ENCODE measurements at places on chromosomes 13 and 19.

DNA sequence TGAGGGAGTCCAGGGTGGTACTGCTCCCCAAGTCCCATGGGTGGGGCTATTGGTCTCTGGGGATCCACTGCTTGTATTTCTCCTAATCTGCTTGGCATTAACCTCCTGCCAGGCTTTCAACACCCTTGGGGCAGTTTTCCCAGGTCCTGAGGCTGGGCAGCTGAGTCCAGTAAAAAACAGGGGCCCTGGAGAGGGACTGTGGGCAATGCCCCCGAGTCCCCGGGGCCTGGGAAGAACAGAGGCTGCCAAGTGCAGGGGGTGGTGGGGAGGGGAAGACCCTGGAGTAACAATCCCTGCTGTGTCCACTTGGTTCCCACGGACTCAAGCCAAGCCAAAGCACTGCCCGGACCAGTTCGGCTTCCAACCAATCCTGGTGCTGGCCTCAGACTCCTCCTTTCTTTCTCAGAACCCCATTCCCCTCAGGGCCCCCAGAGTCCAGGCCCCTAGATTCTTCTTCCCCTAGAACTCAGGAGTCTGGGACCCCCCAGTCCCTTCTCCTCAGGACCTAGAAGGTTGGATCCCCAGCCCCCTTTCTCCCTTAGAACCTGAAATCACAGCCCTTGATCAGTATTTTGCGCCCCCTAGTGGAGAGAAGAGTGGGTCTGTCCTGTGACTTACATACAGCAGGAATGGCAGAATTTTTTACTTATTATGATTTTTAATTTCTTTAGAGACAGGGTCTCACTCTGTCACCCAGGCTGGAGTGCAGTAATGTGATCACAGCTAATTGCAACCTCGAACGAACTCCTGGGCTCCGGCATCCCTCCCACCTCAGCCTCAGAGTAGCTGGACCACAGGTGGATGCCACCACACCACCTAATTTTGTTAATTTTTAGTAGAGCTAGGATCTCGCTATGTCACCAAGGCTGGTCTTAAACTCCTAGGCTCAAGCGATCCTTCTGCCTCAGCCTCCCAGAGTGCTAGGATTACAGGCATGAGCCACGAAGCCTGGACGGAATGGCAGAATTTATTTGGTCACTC lies 3.7 kb upstream of the CLPTM1 start:
- peak; percentile 58 for DNase-seq

DNA sequence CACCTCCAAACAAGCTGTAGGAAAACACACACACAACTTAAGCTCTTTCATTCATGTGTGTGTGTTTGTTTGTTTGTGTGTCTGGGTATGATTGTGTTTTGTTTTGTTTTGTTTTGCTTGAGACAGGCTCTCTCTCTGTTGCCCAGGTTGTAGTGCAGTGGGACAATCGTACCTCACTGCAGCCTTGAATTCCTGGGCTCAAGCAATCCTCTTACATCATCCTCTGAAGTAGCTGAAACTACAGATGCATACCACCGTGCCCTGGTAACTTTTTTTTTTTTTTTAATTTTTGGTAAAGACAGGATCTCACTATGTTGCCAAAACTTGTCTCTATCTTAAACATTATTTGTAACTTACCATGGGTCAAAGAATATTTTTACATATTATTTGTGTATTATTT lies 431.7 kb downstream of the SLITRK1 start:
- DNase-seq = no peak

GRCh38 chr19:45156751-45157150 lies 4.0 kb downstream of the NKPD1 start:
- no peak for DNase-seq

DNA sequence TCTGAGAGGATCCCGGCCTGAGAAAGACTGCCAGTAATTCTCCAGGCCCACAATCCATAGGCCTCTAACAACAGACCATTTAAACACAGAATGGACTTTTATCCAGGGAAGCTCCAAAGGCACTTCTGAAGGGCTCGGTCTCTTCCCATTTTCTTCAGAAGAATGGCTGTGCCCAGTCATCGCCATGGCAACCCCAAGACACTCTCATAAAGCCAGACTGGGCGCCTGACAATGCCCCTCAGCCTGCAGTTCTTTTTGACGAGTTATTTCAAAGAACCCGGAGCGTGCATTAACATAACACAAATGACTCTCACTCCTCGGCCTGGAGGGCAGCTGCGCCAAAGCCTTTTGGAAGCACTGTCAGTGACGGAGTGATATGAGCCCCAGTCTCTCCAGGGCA lies 61.0 kb downstream of the RASA3 start:
- no peak for DNase-seq

GRCh38 chr13:79382545-79383275 lies 23.3 kb downstream of the RBM26 start:
- DNase-seq = no peak

- no peak for DNase-seq
Measured at GRCh38 chr19:15072930-15073647, 8.9 kb upstream of the OR1I1 start.

DNA sequence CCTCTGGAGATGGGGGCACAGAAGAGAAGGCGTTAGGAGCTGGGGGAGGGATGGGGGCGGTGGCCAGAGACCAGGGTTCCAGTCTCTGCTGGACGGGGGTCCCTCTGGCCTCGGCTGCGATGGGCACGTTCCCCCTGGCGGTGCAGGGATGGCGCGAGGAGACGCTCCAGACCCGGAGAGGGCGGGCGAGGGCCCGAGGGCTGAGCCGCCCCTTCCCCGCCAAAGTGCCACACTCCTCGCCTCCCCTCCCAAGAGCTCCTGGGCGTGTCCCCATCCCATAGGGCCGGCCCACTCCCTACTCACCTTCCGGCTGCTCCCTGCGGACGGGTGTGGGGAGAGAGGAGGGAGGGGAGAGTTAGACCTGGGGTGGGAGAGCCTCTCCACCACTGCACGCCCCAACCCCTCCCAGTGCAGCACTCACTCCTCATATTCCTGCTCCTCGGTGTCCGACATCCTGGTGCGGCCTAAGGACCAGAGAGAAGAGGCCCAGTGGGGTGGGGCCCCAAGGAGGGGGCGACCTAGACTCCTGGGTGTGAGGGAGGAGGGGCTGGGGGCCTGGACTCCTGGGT lies 2.2 kb downstream of the TNNT1 start:
- DNase-seq = no peak

GRCh38 chr19:47005164-47005641 lies 14.4 kb upstream of the NPAS1 start:
- no peak for DNase-seq

DNA sequence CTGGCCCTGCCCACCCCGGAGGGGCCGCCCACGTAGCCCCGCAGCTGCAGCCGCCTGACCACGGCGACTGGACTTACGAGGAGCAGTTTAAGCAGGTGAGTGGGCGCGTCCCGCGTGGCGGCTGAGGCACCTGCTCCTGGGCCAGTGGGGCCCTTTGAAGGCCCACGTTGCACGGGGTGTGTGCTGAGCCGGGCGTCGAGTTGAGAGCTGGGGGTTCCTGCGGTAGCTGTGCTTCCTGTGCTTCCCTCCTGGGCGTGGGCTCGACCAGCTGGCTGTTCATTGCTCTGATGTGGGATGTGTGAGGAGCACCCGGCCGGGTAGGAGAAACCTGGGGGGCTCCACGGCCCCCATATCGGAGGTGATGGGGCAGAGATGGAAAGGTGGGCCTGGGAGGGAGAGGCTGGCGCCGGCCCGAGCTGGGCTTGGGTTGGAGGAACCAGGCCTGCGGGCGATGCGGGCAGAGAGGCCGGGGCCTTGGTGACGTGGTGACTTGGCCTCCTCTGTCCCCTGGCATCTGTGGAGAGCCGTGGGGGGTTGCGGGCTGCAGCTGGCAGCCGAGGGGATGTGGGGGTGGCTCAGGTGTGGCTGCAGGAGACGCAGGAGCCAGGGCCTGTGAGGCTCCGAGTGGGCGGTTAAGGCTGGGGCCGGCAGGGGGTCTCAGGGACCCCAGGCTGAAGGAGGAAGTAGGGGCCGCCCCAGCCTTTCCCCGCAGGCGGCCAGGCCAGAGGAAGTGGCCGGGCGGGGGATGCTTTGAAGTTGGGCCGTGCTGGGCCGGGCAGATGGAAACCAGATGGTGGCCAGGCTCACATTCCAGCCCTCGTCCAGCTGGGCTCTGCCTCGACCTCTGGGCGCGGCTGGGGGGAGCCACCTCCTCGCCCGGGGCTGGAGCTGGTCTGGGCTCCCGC lies 7.1 kb downstream of the ARID3A start:
- no peak for DNase-seq

- no peak for DNase-seq
Measured at GRCh38 chr19:43726736-43727592, 11.1 kb downstream of the IRGC start.

DNA sequence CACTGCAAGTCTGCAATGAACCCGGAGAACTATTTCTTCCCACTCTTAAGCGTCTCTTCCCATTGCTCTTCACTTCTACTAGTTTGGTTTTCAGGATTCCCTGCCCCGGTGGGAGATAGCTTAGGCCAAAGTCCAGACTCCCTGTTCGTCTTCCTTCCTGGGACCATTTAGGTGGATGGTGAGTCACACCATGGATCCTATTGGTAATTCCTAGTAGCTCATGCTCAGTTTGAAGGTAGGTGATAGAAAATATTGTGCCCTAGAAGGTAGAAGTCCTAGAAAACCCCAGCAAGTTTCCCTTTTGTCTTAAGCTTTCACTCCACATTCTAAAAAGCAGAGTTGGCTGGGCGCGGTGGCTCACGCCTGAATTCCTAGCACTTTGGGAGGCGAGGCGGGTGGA lies 13.8 kb downstream of the CHAF1A start:
- DNase-seq = no peak

GRCh38 chr13:40175639-40176038 lies 490.8 kb downstream of the FOXO1 start:
- DNase-seq = no peak

Data from stimulated activated CD4-positive, alpha-beta T cell treated with anti-CD3 and anti-CD28 coated beads, Interleukin-1b, Interleukin-23, amount 100 ng/mL, for 48 hours (primary cell).